ENCODE measurements at places on chromosomes 1 and 21.
A peak's percentile ranks its signal among the peaks of the same experiment; 100 is the strongest.

GRCh38 chr1:162889989-162890388 is 29.0 kb upstream of the CCDC190 start:
- DNase-seq, result peak; percentile 32

GRCh38 chr21:36909901-36910561 is 56.4 kb downstream of the HLCS start:
- DNase-seq, result no peak

DNA sequence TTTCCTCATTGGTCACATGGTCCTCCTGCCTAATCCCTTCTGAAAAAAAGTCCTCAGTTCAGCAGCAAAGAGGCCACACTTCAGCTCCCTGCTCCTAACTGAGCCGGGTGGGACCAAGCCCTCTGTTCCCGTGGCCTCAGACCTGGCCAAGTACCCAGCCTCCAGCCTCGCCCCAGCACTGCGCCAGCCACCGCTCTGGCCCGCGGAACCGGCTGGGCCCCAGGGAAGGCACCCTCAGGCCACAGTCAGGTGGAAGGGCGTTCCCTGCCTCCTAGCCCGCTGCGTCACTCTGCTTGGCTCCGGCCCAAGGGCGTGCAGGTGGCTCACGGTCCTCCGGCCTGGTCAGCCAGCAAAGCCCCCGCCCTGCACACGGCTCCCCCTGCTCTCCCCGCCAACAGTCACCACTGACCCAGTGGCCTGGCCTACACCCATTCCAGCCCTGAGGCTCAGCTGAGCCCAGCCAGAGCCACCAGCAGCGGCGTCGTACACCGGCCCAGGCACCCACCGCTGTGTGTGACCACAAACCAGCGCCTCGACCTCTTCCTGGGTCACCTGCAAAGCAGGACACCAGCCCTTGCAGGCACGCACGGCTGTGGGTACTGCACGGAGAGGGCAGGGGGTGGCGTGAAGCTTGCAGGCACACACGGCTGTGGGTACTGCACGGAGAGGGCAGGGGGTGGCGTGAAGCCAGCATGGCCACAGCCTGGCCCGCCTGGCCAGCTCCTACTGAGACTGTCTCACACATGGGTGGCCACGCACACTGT is 19.4 kb downstream of the NADK start:
- no peak for DNase-seq

- DNase-seq, result no peak
Observed at GRCh38 chr21:43988506-43989230, 23.4 kb upstream of the TRAPPC10 start.

DNA sequence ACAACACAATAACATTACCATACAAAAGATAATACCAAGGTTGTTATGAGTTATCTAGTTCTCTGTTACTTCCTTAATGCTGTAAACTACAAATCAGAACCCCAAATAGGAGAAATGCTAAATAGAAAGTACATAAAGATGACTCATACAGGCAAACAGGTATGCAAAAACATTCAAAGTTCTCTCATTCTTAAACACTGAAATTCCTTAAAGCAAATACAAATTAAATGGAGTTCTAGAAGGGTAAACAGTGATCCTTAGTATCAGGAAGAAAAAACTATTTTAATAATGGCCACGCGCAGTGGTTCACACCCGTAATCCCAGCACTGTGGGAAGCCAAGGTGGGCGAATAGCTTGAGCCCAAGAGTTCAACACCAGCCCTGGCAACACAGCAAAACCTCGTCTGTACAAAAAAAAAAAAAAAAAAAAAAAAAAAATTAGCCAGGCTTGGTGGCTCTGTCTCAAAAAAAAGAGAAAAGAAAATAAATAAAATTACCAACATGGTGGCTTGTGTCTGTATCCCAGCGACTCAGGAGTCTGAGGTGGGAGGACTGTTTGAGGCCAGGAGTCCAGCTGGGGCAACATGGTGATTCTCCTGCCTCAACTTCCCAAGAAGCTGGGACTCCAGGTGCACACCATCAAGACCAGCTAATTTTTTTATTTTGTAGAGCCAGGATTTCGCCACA is 17.5 kb downstream of the FBXO42 start:
- no peak for DNase-seq

GRCh38 chr1:167202049-167202448 is 18.6 kb upstream of the POU2F1 start:
- DNase-seq, result no peak

GRCh38 chr1:178075333-178075732 is 18.6 kb upstream of the RASAL2 start:
- no peak for DNase-seq

GRCh38 chr1:67427947-67428346 is 2.3 kb downstream of the SERBP1 start:
- no peak for DNase-seq

GRCh38 chr1:89489047-89489729 is 35.4 kb upstream of the LRRC8B start:
- no peak for DNase-seq

- no peak for DNase-seq
Observed at GRCh38 chr1:224170343-224170742, 12.7 kb upstream of the DEGS1 start.

GRCh38 chr1:61654067-61654466 is 70.9 kb downstream of the TM2D1 start:
- DNase-seq, result no peak

DNA sequence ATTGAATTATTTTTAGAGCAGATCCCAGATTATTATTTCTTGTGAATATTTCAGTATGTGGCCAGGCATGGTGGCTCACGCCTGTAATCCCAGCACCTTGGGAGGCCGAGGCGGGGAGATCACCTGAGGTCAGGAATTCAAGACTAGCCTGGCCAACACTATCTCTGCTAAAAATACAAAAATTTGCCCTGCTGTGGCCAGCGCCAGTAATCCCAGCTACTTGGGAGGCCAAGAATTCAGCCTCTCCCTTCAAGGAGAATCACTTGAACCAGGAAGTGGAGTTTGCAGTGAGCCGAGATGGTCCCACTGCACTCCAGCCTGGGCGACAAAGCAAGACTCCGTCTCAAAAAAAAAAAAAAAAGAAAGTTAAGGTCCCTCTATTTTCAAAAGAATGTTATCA is 4.3 kb downstream of the OSBPL9 start:
- no peak for DNase-seq

DNA sequence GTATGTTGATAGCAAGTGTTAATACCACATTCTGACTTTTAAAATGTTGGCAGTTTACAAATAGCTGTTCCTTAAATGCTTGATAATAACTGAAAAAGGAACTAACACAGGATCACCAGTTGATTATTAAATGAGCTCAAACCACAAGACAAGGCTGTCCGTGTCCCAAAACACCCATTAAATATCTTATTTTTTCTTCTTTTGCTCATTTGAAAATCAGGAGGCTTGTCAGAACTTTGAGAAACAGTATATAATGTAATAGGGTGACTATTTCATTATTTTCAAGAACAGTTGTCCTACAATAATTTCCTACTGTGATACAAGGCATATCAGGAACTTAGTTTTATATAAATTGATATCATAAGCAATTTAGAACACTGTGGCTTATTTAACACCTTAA is 2.7 kb downstream of the CDKN2C start:
- no peak for DNase-seq

DNA sequence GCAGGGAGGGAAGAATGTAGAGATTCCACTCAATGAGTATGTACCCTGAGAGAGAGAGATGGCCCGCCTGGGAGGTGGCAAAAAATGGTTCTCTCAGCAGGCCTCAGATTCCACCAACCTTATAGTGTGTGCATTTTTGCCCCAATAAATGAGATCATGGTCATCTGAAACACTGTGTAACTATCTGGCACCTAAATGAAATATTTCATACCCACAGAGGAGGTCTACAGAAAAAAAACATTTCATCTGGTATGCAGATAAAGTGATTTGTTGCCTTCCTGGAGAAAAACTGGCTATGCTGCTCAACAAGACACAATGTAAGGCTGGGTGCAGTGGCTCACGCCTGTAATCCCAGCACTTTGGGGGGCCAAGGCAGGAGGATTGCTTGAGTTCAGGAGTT is 4.9 kb downstream of the TMCO2 start:
- DNase-seq, result no peak

- DNase-seq, result no peak
Observed at GRCh38 chr1:3735027-3735681, 17.1 kb upstream of the CCDC27 start.

GRCh38 chr1:77468257-77468948 is 186.6 kb downstream of the AK5 start:
- no peak for DNase-seq

DNA sequence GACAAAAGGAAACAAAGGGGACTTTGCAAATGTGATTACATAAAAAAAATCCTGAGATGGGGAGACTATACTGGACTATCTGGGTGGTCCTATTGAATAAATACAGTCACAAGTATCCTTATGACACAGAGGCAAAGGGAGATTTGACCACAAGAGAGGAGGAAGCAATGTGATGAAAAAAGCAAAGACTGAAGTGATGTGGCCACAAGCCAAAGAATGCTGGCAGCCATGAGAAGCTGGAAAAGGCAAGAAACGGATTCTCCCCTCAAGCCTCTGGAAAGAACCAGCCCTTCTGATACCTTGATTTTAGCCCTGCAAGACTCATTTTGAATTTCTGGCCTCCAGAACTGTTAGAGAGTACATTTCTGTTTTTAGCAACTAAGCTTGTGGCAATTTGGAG is 36.4 kb downstream of the OLFML2B start:
- no peak for DNase-seq

DNA sequence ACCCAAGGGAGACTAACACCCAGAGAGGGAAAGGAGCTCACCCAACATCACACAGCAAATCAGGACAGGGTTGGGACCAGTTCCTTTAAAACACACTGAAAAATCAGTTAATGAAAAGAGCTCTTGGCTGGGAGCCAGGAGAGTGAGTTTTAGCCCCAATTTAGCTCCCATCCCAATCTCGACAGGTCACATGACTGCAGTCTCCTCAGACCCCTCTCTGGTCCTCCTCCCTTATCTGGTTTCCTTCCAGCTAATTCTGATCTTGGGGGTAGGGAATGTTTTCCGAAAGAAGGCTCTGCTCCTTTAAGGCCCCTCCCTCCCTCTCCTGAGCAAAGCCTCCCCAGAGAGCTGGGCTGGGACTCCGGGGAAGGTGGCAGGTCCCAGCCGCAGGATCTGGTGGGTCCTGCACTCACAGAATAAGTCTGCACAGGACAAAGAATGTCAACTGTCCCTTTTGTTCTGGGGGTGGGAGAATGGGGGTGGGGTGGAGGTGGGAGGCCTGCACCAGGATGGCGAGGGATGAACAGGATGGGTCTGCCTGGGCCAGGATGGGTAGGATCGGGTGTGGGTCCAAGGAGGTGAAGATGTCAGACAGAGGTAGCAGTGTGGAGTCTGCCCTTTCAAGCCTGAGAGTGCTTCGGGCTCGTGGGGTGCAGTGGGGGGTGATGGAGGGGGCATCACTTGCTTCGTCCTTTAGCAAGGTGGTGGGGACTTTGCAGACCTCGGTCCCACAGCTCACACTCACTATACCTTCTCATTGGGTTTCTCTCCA is 57.3 kb upstream of the SSBP3 start:
- no peak for DNase-seq

DNA sequence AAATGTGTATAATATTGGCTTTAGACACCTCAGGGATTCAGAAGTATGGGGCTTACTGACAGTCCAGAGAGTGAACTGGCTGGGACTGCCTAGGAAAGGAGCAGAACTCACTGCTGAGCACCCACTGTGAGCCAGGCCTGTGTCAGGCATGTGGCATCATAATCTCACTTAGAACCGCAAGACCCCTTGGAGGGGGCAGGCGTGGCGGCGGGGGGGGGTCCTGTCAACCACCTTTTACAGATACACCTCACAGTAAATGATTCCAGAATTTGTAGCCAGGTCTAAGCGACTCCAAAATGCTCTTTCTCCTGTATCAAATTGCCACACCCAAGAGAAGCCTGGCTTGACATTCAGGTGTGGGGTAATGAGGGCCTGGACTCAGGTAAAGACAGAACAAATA is 235.5 kb downstream of the KCNH1 start:
- DNase-seq, result no peak

DNA sequence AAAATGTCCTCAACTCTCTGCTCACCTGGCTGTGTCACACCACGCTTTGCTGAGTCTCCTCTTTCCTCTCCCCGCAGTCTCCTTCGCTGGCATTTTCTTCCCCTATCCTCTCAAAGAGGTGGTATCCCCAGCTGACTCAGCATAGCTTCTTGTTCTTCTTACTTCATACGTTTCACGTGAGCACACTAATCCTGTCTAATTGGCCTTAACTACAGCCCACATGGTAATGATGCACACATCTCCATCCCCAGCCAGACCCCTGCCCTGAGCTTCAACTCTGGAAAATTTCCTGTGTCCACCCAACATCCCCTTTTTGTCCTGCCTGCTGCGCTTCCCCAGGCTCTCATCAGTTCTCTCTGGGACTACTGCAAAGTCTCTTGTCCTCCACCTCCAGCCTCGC is 169.8 kb downstream of the TTLL7 start:
- DNase-seq, result no peak

DNA sequence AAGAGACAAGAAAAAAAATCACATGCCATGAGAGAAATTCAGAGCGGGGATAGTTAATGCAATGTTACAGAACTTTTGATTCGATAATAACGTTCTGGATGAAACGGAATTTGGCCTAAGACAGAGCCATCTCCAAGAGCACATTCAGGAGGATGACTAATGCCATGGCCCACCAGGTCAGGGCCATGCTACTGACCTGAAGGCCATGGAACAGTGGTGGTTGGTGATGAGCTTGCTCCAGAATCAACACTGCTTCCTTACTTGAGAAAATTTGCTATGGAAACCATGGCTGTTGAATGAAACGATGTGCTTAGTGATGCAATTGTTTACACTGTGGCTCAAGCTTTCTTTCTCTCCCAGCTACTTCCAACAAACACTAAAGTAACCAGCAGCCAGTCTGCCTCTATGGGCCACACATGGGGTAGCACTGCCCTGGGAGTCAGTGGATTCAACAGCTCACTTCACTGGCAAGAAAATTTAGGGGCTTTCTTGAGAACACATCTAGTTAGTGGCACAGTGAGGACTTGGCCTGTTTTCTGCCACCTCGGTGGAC is 299.1 kb downstream of the PCP4 start:
- no peak for DNase-seq

DNA sequence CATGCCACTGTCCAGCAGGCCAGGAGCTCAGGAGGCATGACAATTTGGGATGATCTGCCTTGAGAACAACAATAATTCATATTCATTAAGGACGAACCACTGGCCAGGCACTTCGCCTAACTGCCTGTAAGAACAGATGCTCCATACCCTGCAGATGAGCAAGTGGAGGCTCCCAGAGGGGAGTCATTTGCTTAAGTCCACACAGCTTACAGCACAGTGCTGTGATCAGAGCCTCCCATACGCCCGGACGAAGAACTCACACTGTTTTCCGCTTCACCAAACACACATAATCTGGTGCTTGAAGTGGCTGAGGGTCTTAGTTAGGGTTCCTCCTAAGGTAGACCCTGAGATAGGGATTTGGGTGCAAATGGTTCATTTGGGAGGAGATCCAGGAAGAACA is 93.4 kb upstream of the KLHDC7A start:
- DNase-seq, result no peak

DNA sequence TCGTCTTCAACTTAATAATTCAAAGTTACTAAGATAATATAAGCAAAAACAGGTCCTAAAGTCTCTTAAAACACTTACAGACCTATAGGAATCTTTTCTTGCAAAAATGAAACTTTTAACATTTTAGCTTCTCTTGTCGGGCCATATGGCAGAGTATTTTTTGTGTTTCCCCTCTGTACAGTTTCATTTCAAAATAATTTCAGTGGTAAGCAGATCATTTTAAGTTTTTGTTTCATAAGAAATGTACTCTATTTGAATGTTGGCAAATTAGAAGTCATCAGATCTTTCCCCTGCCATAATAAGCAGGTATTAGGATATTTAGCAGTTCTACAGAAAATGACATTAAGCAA is 37.9 kb downstream of the RGL1 start:
- DNase-seq, result no peak

GRCh38 chr1:232367293-232367692 is 262.6 kb downstream of the SIPA1L2 start:
- no peak for DNase-seq

All from NCI-H1092 (cell line).